NCI-H524 treated with DMSO at 0.1 percent for 48 hours (cell line): ENCODE measurements at places on chromosomes 13 and 19.

- no peak for DNase-seq
Measured at GRCh38 chr19:49592486-49593232, 1.7 kb downstream of the PRR12 start.

DNA sequence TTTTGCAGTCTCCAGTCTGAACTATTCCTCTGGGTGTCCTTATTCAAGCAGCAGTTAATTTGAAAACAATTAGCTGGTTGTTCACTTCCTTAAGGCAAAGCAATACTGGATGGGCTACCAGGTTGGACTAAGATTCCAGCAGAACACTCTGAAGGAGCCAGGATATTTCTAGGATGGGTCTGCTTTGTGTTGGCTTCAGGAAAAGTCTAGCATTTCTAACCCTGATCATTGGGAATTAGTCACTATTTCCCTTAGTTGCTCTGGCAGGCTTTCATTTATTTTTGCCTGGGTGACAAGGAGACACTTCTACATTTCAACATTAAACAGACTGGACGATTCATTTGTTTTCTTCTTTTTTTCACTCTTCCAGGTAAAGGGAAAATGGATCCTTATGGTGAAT, 228.4 kb downstream of the ENOX1 start:
- no peak for DNase-seq

- no peak for DNase-seq
Measured at GRCh38 chr19:3012621-3013262, 16.3 kb downstream of the TLE2 start.

- DNase-seq: no peak
Measured at GRCh38 chr19:41808663-41809566, 12.5 kb downstream of the CEACAM3 start.

DNA sequence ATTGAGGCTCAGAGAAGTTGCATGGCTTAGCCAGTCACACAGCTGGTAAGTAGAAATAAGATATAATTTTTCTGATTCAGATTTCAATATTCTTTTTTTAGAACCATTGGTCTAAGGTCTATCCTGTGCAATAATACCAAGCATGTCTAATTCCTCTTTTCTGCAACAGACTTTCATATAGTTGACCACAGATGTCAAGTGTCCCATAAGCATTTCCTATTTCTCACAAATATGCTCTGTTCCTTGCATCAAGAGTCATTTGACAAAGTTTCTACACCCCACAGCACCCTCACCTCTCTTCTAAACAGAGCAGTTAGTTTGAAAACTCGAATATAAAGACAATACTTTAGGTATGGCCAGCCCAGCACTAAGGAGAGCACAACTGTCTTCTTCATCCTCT, 26.8 kb upstream of the SACS start:
- no peak for DNase-seq

- DNase-seq: no peak
Measured at GRCh38 chr19:38268539-38268938, 4.2 kb downstream of the SPINT2 start.

- DNase-seq: no peak
Measured at GRCh38 chr19:1061987-1062386, 5.0 kb upstream of the ARHGAP45 start.

DNA sequence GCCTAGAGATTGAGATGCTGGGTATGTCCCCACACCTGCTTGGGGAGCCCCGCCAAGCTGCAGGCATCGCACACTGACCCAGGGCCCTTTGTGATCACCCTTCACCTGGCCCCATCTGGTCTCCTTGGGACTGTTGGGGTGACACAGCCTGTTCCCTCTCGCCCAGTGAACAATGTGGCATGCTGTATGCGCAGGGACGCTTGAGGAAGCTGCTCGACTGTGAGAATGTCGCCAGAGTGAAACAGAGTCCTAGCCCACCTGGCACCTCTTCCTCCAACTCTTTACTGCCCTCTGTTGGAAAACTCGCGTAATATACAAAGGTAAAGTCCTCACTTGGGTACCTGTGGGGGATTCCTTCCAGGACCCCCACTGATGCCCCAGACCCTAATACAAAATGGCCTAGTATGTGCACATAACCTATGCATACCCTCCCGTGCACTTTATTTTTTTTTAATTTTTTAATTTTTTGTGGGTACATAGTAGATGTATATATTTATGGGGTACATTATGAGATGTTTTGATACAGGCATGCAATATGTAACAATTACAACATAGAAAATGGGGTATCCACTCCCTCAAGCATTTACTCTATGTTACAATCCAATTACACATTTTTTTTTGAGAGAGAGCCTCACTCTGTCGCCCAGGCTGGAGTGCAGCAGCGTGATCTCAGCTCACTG, 9.0 kb downstream of the BLOC1S3 start:
- no peak for DNase-seq

GRCh38 chr13:31611214-31611613, 128.1 kb upstream of the RXFP2 start:
- DNase-seq: no peak

DNA sequence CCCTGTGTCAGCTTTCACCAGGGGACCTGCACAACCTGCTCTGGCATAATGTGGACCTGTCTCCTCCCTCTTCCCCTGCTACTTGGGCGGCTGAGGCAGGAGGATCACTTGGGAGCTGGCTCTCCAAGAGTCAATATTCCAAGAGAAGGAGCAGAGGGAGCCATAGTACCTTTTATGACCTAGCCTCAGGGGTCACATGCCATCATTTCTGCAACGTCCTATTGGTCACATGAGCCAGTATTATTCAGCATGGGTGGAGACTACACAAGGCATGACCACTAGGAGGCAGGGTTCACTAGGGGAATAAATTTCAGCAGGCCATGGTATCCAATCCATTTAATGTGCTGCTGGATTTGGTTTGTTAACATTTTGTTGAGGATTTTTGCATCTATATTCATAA, 12.0 kb upstream of the SHFL start:
- DNase-seq: no peak
